ENCODE measurements at places on chromosomes 2 and 18.

GRCh38 chr2:101466426-101466825 lies 8.5 kb downstream of the RFX8 start:
- no peak for DNase-seq

GRCh38 chr18:25862881-25863600 lies 227.4 kb downstream of the SS18 start:
- DNase-seq: no peak

GRCh38 chr2:153939124-153939796 lies 67.5 kb downstream of the GALNT13 start:
- DNase-seq: peak; percentile 55

DNA sequence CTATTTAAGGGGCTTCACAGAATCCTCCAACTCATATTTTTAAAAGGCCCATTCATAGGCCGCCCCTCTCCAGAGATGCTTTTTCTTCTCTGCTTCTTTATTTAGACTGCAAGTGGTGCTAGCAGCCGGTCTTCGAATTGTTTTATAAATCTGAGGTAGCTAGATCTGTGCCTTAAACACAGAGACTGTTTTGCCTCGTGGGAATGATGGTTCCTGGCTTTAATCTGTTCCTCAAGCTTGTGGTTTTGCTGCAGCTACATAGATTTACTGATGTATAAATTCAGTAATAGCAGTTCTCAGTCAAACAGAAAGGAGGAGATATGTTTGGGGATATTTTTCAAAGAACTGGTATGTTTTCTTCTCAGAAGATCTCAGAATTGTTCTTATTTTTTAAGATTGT lies 45.3 kb downstream of the TNFRSF11A start:
- peak; percentile 30 for DNase-seq

GRCh38 chr2:217920879-217921603 lies 81.8 kb downstream of the TNS1 start:
- DNase-seq: no peak

DNA sequence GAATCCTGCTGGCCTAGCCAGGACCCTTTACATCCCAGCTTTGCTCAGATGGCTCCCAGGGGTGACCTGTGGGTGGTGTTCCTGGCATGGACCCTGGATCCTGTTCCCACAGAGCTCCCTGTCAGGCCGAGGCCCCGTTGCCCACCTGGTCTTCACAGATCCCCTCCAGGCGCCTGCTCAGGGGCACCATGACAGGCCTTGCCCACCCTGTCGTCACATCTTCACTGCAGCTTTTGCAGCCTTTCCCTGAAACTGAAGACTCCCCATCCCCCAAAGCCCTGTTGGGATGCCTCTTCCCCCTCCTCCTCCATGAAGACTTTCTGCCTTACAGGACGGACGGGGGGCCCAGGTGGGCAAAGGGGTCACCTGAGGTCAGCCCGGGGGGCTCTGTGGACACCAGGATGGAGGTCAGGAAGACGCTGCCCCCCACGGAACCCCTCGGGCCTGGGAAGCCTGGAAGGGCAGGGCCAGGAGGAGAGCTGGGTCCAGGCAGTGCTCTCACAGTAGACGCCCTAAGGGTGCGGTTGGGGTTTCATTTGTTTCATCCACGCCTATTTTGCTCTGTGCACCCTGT lies 13.0 kb upstream of the KIF1A start:
- DNase-seq: no peak

GRCh38 chr18:48723837-48724236 lies 185.0 kb downstream of the CTIF start:
- DNase-seq: no peak

GRCh38 chr18:43130716-43131260 lies 15.3 kb upstream of the RIT2 start:
- DNase-seq: peak; percentile 83

GRCh38 chr2:8872821-8873432 lies 35.5 kb upstream of the KIDINS220 start:
- DNase-seq: peak; percentile 72

- DNase-seq: no peak
These were observed 88.4 kb upstream of the STK17B start for GRCh38 chr2:196259507-196260481.

GRCh38 chr2:96869281-96869821 lies 529 bp downstream of the SEMA4C start:
- no peak for DNase-seq

DNA sequence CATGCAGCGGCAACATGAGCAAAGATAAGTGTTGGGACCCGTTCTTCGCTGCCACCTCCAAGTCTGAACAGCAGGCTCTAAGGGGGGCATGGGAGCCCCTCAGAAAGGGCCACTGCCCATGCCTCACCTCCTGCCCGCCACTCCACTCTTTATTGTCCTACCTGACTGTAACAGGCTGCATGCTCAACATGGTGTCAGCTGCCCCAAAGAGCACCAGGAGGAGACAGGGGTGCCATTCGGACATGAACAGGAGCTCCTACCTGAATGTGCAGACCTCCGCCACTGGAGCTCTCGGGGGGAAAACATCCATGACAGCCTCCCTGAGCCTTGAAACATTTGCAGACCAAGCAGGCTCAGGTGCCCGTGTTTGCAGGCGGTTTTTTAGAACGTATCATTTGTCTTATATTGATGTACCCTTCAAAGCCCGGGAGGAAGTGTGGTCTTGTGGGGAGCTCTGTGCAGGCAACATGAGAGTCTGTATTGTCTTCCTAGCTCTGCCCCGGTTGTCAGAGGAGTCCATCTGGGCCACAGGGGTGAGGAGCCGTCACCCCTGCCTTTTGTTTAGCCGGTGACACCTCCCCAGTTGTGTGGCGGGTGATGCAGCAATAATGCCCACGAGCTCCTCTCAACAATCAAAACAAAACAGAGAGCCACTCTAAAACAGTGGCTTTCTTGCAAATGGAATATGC lies 35.1 kb upstream of the CD8A start:
- DNase-seq: no peak

GRCh38 chr2:170258382-170258781 lies 80.4 kb downstream of the MYO3B start:
- no peak for DNase-seq

GRCh38 chr18:50751490-50751889 lies 68.3 kb downstream of the MRO start:
- DNase-seq: peak; percentile 85

DNA sequence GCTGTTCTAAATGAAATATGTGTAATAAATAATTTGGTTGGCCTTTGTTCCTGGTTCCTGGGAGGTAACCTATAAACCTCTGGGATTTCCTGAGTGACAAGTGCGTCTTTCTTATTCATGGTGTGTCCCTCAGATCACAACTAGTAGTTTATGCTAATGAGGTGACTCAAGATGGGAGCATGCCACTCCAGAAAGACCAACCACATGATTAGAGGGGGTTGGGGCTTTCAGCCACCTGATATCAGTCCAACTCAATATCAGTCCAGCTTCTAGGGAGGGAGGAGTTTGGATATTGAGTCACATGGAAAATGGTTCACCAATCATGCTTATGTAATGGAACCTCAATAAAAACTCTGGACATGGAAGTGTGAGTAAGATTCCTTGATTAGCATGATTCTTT lies 96.6 kb downstream of the QPCT start:
- DNase-seq: no peak

DNA sequence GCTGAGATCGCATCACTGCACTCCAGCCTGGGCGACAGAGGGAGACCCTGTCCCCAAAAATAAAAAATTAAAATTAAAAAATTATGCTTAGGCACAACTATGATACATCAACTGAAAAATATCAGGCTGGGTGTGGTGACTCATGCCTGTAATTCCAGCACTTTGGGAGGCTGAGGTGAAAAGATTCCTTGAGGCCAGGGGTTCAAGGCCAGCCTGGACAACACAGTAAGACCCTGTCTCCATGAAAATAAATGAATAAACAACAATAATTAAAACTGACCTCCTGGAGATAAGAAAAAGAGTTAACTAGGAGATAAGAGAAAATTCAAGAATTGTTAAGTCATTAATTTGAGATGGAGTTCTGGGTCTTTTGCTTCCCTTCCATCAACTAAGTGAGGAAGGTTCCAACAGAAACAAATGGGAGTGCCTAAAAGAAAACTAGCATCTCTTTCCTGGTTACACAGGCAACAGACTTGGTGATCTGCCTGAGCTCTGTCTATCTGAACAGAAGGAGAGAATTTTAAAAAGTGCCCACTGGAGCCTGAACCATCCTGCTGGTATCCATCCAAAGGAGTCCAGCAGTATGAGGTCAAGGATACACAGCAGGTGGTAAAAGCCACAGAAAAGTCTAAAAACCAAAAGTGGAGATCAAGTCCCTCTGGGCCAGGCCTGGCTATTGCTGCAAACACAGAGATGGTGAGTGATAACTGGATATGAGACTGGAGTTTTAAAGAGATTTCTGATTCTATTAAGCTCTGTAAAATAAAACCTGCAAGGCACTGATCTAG lies 8.8 kb downstream of the PPM1G start:
- no peak for DNase-seq

GRCh38 chr2:71951718-71952404 lies 195.8 kb downstream of the CYP26B1 start:
- DNase-seq: no peak

DNA sequence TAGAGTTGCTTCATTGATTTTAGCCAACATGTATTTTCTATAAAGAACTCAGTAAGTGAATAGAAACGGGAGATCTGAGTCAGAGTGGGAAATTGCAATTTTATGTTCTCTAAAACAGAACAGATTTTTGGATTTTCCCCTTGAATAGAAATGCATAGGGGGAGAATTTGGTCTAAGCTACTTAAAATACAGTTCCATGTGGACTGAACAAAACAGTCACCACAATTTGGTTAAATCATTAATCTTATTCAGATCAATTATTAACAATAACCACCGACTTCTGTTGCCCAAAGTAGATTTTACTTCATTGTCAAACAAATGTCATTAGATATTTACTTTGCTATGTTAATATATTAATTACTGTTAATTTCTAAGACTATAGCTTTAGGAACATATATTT lies 107.7 kb downstream of the SCG2 start:
- DNase-seq: no peak

GRCh38 chr2:163405298-163405697 lies 330.5 kb downstream of the FIGN start:
- DNase-seq: no peak

DNA sequence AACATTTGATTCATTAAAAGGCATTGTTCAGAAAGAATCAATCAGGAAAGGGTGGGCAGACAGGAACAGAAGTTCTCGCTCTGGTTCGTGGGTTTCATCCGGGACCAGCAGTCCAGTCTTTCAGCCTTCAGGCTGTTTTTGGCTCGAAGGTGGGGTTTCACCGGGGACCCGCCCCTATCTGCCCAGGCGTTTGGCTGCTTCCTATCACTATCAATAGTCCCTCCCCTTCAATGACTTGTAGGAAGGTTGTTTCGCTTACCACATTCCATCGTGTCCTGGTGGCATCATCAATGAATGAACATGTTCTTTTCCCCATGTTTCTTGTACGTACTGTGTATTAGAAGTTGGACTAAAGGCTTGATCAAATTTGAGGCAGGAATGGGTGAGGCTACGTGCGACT lies 130.3 kb downstream of the NEDD4L start:
- DNase-seq: no peak

DNA sequence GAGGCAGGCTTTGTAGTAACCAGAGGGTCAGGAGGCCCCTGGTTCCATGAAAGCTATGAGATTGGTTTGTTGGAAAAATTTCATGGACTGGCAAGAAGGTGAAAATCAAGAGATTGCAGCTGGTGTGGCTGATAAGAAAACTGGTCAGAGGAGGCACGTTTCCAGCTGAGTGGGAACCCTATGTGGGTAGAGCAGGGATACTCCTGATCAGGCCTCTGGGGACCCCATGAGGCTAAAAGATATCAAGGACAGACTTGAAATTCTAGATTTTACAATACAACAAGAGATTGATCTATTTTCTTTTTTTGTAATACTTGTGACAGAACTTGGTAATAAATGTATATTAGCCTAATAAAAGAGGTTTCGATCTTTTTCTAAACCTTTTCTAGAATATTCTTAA lies 1615.1 kb downstream of the DPP10 start:
- DNase-seq: no peak

GRCh38 chr2:166764702-166765101 lies 123.6 kb upstream of the XIRP2 start:
- no peak for DNase-seq

DNA sequence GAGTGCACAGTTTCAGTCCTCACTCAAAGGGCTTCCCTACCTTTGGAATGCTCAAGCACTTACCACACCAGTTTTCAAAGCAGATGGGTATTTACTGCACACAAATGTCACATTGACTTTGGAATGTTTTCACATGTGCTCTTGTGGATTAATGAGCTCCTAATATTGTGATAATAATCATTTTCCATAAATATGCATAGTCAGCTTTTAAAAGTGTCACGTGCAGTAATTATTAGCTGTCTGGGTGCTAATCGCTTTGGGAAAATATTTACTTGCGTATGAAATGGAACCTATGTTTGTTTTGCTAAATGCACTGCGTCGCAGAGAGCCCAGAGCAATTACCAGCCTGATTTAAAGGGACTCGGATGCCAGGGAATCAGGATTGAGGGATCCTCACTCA lies 229.3 kb downstream of the SMAD2 start:
- DNase-seq: no peak

GRCh38 chr2:16026816-16027501 lies 86.6 kb downstream of the MYCN start:
- no peak for DNase-seq

Data from eye (tissue), 1 donor.